ENCODE measurements at places on chromosomes 4 and X.

- no peak for DNase-seq
Observed at GRCh38 chrX:69152417-69152841, 12.8 kb downstream of the PJA1 start.

DNA sequence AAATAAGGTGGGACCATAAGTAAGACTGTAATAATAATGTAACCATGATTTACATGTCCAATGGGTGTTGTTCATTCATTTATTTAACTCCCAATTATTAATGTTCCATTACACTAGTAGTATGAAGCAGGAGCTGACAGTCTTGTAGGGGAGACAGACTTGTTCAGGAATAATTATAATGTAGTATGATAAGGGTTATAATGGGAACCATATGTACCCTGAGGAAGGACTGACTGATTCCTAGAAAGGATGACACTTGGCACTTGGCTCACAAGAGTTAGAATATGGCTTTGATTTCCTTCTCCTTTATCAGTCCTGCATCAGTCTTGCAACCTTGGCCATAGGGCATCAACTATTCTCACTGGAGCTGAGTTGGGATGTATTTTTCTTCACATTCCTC lies 24.2 kb downstream of the PCDH7 start:
- no peak for DNase-seq

DNA sequence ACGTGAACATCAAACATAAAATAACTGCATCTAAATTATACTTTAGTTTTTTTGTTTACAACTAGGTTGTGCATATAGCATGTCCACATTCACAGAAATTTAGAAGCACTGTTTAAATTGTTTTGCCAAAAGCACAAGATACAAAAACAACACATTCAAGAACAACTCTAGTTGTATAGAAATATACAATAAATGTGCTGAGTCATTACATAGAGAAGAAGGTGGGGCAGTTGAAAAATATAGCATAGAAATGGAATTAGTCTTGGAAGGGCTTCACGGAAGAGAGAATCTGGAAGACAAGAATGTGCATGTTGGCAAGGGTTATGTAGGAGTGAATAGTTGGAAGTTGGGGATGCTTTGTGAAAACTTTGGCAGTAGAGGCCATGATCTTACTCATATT lies 239.0 kb upstream of the GLRA2 start:
- no peak for DNase-seq

- DNase-seq, result no peak
Observed at GRCh38 chr4:137768196-137768595, 235.9 kb upstream of the PCDH18 start.

- no peak for DNase-seq
Observed at GRCh38 chr4:184924516-184924915, 93.8 kb upstream of the HELT start.

- no peak for DNase-seq
Observed at GRCh38 chr4:181204109-181204508, 1039.1 kb upstream of the TENM3 start.

- DNase-seq, result no peak
Observed at GRCh38 chr4:184039963-184040383, 134.9 kb downstream of the STOX2 start.

GRCh38 chr4:104411502-104411901 lies 83.2 kb downstream of the CXXC4 start:
- no peak for DNase-seq

DNA sequence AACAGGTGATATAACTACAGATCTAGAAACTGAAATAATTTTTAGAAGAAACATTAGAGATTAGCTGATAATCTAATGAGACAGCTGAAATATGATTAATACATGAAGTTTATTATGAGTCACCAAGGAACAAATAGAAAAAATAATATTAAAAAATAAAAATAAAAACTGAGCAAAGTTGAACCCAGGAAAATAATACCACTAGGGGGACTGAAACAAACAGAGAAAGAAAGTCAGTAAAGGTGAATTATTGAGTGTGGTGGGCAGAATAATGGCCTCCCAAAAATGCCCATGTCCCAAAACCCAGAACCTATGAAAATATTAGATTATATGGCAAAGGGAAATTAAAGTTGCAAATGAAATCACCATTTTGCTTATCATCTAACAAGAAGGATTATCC lies 820.7 kb upstream of the INTU start:
- DNase-seq, result no peak

DNA sequence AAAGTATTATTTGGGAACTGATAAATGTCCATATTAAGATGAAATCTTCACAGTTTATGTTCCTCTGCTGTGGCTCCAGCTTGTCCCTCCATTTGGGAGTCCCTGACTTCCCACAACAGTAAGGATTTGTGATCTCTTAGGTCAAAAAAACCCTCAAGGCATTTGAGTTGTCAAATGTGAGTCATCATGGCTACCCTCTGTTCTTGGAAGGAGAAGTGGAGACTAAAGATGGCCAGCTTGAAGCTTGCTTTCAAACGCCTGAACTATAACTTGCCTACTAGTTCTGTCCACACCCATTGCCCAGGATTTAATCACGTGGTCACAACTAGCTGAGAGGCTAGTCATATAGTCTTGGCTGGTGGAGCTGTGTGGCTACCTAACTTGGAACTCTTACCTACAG lies 107.8 kb downstream of the CCNG2 start:
- DNase-seq, result no peak

- no peak for DNase-seq
Observed at GRCh38 chr4:37985730-37986275, 25.6 kb downstream of the PTTG2 start.

GRCh38 chr4:98687876-98688275 lies 29.5 kb upstream of the TSPAN5 start:
- no peak for DNase-seq

- DNase-seq, result no peak
Observed at GRCh38 chrX:64192040-64192439, 13.5 kb downstream of the AMER1 start.

GRCh38 chrX:1661048-1661921 lies 46.4 kb downstream of the ASMT start:
- no peak for DNase-seq

DNA sequence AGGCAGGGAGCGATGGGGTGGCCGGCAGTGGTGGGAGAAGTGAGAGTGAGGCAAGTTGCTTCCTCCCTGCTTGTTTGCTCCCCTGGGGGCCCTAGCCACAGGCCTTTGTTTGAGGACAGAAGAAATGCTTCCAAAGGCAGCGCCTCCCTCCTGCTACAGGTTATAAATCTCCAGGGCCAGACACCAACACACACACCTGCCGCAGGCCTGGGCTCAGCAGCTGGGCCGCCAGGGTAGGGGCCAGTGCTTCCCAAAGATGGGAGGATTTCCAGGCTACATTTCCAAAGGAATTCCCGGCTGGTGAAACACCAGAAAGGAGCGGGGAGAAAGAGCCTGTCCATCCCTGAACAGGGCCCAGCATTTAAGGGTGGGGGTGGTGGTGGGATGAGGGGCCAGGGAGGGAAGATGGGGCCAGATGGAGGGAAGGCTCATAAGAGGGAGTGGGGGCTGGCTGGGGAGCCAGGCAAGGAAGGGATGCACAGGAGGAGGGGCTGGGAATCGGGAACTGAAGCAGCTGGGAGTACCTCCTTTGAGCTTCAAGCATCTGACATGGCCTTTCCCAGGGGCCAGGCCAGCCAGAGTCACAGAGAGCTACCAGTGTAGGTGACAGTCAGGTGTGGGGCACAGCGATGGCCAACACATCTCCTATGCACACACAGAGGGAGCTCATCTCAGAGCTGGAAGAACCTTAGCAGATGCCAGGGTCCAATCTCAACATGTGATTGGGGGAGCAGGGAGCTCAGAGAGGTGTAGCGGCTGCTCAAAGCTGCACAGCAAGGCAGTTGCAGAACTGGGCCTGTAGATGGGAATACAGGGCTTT lies 143.9 kb downstream of the PJA1 start:
- no peak for DNase-seq

- no peak for DNase-seq
Observed at GRCh38 chr4:20638825-20639224, 61.4 kb upstream of the PACRGL start.

- no peak for DNase-seq
Observed at GRCh38 chrX:107674480-107675364, 46.4 kb downstream of the PRPS1 start.
